ENCODE measurements at places on chromosomes 7 and 10.

- DNase-seq = no peak
Observed at GRCh38 chr10:49243139-49243538, 54.9 kb upstream of the TMEM273 start.

DNA sequence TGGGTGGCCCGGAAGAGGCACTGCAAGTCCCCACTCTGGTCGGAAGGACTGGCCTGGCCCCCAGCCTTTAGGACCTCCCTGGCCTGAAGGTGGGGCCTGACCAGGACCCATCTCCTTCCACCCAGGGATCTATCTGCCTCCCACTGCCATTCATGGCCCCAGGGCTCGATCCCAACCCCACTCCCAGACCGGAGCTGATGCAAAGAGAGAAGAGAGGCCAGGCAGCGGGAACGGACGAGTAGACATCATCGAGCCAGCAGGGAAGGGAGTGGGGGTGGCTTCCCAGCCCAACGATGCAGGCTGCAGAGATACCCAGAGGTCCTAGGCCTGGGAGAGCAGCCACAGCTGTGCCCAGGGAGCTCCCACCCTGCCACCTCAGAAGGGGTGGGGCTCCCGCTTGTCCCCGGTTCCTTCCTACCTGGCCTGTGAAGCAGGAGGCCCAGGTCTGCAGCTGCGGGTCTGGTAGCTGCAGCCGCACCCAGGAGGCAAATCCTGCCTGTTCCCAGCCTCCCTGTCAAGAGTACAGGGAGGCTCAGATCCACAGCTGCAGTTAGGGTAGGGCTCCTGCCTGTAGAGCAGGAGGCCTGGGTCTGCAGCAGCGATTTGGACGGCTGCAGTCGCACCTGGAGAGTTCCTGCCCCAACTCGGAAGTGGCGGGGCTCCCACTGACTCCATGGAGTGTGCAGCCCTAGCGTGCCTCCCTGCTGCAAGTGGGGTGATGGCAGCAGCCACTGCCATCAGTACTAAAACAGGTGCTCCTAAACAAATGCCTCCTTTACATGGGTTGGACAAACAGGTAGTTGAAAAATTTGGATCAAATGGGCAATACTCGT lies 1151.0 kb upstream of the PHF14 start:
- no peak for DNase-seq

GRCh38 chr10:98391065-98391464 lies 23.9 kb downstream of the PYROXD2 start:
- DNase-seq = no peak

GRCh38 chr7:98785929-98786571 lies 83.8 kb downstream of the TMEM130 start:
- no peak for DNase-seq

DNA sequence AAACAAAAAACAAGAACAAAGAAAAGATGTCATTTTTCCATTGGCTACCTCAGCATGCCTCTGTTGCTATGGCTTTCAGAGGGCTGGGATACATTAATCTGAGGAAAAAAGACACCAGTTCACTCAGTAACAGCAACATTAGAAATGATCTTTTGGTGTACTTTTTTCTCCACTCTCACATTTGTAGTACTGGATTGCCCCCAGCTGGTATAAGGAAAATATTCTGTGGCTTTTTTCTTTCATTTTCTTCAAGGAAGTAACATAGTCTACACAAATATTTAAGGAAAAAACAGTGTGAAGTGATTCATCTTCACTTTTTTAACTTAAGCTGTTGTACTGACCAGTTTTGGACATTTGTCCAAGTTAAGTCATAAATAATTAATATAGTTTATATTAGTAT lies 482.3 kb downstream of the SORCS1 start:
- DNase-seq = no peak
